ENCODE measurements at places on chromosomes 3 and 15.

DNA sequence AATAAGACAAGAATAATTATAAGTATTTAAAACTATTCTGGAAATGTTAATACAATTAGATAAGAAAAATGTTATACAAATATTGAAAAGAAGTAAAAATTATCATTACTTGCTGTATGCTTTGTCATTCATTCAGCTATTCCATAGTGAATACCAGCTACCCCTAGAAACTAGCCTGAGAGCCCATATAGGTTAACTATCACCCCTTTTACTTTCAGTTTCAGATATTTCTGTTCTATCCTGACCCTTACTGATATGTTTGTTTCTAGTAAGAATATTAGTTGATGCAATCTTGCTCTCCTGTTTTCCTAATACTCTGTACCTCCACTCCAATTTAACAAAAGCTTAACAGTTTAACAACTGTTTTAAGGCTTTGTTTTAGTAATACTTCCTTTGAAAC lies 31.6 kb downstream of the FAM227B start:
- DNase-seq = no peak

- no peak for DNase-seq
These were observed 5.5 kb upstream of the CCDC39 start for GRCh38 chr3:180684807-180685206.

DNA sequence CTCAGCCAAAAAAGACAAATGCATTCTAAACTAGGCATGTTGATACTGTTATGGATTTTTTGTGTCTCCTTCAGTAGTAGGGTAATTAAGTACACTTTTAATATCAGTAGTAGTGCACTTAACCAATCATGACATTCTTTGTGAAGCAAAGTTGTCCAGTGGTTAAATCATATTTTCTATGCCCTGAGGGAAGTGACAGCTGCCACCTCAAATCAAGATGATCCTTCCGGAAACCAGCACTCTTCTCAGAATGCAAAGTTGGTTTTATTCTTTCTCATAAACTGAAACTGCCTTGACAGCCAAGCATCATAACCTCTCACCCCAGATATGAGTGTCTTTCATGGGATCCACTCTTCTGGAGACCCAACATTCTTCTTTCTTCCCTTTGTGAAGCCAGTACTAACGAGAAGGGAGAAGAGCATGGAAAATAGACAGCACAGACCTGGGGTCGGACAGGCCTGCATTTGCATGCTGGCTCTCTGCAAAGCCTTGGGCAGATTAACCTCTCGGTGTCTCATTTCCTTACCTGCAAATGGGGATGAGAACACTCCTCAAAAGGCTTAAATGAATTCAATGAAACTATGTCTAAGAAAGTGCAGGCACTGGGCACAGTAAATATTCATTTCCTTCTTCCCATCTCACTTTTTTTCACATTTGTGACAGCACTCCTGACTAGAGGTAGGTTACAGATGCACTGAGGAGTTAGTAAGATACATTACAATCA lies 13.2 kb downstream of the AAGAB start:
- no peak for DNase-seq

DNA sequence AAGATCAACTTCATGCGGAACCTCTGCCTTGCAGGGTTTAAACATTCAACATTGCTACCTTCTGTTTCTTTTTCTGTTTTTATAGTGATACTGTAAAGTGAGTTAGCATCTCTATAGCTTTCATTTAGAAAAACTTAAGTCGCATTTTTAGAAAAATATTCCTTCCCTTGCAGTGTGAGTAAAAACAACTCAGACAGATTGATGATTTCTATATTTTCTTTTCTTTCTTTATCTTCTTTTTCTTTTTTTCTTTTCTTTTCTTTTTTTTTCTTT lies 2.8 kb upstream of the MEIS2 start:
- no peak for DNase-seq

DNA sequence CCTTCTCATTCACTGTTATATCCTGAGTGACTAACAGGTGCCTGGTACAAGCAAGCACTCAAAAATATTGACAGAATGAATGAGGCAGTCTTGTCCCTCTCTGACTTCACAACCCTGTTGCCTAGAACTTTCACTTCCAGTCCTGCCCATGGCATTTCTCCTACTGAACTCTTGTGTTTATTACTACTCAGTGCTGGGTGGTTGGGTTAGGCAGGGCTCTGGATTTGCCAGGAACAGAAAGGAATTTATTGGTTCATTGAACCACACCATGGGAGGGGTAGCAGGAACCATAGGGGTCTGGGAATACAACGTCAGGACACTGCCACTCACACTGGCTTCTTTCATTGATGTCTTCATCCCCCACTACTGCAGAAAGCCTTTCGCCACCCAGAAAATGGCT lies 41.9 kb upstream of the SEMA4B start:
- no peak for DNase-seq
